ENCODE measurements at places on chromosomes 3 and 15.

- no peak for ATAC-seq
Measured at GRCh38 chr3:64008487-64009351, 14.6 kb downstream of the PSMD6 start.

DNA sequence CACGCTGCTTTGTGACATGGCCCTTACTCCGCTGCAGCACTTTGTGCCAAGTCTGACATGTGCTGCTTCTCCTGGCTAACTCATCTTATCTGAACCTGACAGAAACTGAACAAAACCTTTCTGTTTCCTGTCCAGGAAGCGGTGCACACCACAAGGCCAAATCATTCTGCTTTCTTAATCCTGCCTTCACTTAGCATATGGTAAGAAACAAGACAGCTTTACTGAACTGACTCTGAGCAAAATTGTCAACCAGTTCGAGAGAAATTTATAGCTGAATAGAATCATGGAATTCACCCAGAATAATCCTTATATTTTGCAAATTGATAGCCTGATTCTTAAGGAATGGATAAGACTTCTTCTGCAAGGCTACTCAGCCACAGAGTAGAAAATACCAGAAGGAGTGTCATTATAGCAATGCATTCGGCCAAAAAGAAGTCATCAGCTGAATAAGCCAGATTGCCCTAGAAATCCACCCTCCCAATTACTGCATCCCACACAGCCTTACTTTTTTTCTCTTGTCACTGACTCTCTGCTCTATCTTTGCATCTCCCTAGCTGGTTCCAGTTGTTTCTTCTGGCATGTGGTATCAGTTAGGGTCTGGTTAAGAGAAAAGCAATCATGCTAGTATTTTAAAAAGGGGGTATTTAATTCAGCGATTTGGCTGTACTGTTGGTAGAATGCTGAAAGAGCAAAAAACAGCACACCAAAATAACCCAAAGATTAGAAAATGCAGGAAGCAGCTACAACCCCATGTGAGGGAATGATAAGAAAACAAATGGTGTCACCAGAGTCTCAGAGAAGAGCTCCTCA lies 41.6 kb upstream of the STRIT1 start:
- peak; percentile 62 for ATAC-seq

GRCh38 chr3:155766206-155766605 lies 21.3 kb upstream of the PLCH1 start:
- no peak for ATAC-seq

- ATAC-seq: peak; percentile 90
Measured at GRCh38 chr3:125129512-125129997, 73.8 kb upstream of the HEG1 start.

GRCh38 chr15:40949756-40950207 lies 3.5 kb upstream of the CHAC1 start:
- no peak for ATAC-seq

DNA sequence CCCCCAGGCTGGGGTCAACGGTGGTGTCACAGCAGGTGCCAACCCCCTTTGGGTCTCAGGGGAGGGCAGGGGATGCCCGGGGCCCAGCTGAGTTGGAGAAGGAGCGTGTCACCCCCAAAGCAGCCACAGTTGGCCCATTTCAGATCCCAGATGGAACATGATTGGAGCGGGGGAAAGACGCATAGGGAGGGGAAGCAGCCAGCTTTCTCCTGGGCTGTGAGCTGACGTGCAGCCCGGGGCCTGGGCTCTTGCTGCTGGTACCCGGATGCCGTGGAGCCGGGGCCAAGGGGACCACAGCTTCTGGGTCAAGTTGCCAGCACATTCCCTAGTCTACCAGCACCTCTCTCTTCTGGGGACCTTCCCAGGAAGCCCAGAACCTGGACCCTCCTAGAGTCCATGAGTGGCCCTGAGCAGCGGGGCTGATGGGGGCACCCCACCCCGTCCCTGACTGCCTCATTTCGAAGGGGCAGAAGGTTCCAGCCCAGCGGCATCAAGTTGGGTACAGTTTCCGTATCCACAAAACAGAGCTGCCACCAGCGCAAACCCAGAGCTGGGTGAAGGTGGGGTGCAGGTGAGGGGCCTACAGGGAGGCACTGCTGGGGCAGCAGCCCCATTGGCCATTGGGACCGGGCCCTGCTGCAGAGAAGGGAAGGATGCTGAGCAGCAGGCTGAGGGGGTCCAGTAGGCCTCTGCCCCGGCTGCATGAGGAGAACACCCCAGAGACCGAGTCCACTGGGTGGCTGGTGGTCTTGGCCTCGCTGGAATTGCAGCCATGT lies 148.8 kb downstream of the NSMCE3 start:
- ATAC-seq: no peak

DNA sequence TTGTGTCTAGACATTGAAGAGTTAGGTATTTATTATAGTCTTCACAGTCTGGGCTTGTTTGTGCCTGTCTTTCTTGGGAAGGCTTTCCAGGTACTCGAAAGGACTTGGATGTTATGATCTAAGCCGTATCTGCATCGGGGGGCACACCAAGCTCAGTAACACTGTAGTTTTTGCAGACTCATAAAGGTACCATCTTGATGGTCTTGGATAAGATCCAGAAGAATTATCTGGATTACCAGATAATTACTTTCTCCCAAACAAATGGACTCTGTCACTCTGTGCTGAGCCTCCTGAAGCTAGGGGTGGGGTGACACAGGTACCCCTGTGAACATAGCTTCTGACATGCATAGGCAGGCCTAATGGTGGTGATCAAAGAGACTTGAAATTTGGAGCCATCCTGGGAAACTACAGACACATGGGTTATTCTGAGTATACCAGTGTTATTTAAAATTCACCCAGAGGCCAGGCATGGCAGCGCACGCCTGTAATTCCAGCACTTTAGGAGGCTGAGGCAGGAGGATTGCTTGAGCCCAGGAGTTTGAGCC lies 238.6 kb upstream of the TPM1 start:
- no peak for ATAC-seq

- no peak for ATAC-seq
Measured at GRCh38 chr15:34271493-34271892, 46.7 kb downstream of the EMC4 start.

DNA sequence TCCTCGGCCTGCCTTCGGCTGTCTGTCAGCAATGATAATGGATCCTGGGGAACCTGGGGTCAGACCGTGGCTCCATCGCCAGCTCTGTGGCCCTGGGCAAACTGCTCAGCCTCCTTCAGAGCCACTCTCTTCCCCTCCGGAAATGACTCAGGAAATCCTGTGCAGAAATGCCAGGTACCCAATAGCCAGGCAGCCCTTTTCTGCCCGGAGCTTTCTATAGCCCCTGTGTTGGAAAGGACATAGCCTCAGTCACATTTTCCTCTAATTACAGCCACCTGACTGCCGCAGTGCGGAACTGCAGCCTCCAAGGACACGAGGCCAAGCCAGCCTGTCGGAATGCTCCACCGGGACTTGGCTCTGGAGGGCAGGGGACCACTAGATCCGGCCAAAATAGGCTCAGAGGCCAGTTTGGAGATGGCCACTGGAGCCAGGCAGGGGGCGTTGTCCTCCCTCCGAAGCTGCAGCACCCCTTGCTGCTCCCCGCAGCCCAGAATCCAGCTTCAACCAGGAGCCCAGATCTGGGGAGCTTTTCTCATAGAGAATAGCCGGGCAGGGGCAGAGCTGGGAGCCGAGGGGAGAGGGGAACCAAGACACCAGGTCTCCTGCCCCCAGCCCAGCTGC lies 11.6 kb upstream of the ZXDC start:
- ATAC-seq: no peak

DNA sequence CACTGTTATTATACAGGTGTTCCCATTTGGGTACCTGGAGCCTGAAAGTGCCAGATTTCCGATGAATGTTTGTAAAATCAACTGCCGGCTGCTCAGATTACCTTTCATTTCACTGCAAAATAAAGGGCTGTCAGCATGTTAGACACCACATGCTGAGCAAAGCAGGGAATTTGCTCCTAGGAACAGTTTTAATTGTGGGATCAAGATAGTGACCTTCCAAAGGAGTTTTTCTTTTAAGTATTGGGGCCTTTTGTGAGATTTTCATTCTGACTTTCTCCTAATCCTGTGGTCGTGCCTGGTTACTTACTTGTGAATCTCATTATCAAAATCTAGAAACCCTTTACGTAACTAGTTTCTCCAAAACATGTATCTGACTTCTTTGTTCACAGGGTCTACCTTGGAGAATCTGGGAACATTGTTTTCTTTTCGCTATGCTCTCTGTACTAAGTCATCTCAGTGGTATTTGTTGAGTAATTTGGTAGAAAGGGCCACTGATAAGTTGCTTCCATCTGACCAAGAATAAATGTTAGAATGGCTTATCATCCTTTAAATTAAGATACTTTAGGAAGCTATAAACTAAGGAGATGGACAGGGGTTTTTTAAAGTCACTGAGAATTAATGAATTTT lies 40.8 kb upstream of the LRTM1 start:
- ATAC-seq: peak; percentile 34

DNA sequence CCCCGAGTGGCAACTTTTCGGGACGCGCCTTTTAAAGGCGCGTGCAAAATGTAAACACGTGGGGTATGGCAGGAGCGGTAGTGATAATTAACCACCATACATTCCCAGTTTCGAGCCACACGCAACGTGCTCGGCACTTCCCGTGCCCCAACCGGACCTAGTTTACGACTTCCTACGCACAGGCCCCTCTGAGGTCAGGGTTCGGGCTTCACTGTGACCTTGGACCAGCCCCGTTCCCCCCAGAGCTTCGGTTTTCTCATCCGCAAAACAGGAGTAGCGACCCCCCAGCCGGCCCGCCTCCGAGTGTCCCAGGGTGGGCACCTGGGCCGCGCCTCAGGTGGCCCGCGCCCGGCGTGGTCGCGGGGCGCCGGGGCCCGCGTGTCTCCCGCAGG lies 451 bp downstream of the CHCHD4 start:
- peak; percentile 9 for ATAC-seq

DNA sequence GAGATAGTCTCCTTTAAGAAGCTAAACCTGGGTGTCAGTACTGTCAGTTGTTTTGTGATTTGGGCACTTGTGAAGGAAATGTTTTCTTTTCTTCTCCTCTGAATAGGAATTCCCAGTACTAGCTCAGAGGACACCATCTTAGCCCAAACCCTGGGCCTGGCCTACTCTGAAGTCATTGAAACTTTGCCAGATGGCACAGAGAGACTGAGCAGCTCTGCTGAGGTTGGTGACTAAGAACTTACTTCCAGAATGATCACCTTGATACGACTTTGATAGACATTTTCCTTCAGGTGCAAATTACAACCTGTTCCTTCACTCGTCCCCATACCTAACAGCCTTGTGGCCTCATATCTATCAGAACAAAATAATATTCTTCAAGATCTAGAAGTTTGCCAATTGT lies 100.2 kb downstream of the LARS2 start:
- no peak for ATAC-seq

GRCh38 chr3:118766306-118766669 lies 268.4 kb downstream of the IGSF11 start:
- no peak for ATAC-seq

DNA sequence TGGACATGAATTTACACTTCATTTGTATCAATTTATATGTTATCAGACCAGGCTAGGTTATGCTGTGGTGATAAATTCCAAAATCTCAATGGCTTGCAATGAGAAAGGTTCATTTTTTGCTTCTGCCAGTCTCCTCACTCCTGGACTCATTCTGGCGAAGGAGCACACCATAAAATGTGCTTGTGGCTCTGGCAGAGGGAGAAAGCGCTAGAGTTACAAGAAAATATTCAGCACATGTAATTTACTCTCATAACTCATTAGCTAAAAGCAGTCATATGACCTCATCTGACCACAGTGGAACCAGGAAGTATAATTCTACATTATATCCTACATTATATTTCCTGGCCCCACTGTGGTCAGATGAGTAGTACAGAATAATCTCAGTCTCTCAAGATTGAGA lies 193.8 kb downstream of the BCHE start:
- peak; percentile 62 for ATAC-seq

- ATAC-seq: no peak
Measured at GRCh38 chr15:25170781-25171110, 216.0 kb downstream of the SNRPN start.

DNA sequence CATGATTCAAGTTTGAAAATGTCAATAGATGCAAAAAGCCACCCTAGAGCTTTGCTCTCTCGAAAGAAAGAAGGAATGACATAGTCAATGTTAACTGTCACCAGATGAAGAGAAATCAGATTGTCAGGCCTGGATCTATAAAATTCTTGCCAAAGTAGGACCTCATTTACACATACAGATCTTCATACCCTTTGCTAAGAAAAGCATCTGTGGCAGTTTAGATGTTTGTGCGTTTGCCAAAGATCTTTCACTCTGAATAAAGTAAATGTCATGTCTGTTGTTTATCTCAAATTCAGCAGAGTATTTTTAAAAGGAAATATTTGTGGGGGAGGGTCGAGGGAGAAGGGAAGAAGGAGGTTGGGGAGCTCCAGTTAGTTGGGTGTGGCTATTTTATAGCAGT lies 119.4 kb downstream of the FEZF2 start:
- ATAC-seq: no peak

GRCh38 chr3:42497009-42497731 lies 5.3 kb upstream of the VIPR1 start:
- no peak for ATAC-seq

DNA sequence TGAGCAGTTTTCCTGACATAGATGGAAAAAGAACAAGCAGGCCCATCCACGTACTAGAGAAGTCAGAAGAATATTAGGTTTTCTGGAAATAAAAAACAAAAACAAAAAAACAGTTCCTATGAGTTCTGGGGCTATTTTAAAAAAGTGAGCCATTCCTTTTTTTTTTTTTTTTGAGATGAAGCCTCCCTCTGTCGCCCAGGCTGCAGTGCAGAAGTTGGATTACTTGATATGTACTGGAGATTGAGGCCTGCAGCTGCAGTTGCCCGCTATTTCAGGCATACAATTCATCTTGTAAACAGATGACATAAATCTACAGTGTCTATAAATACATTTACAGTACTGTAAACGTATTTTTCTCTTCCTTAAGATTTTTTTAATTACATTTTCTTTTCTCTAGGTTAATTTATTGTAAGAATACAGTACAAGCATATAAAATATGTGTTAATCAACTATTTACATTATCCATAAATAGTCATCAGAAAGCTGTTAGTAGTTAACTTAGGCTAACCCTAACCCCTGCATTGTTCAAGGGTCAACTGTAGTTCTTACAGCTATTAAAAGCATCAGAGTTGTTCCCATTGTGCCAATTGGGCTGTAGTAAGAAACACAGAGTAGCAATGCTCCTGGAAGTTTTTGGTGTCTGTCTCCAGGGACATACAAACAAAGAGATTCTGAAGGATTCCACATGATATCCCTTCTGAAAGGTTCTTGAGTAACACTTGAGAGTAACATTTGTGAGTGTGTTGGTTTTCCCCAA lies 11.2 kb upstream of the ACTL6A start:
- ATAC-seq: no peak
